Activated CD4-positive, CD25-positive, alpha-beta regulatory T cell treated with anti-CD3 and anti-CD28 coated beads, Interleukin-2, amount 50 U/mL, for 24 hours (primary cell): ENCODE measurements at places on chromosomes 1 and 21.

DNA sequence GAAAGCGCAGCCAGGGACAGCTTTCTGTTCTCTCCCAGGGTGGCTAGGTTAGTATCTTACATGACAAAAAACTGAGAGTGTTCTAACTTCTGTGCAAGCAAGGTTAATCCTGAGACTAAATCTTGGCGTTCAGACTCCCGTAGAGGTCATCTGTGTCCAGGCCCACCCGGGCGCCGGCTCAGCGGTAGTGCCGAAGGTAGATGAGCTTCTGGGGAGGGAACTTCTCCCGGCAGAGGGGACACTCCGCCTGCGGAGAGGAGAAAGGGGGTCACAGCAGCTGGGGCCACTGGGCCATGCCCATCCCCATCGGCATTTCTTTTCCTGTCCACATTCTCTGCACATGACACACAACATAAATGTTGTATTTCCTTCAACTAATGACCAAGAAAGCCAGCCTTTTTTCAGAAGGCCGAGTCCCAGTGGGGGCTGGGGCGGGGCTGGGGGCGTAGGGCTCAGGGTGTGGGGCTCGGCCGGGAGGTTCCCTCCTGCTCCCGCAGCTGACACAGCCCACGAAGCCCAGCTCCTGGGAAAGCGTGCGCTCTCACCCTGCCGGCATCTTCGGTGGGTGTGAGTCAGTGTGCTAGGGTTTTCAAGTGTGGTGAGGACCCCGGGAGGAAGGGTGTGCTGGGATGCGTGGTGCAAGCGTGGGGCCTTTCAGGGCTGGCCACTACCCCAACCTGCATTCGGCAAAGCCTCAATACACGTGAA is 6.6 kb downstream of the PEX10 start:
- no peak for ATAC-seq

DNA sequence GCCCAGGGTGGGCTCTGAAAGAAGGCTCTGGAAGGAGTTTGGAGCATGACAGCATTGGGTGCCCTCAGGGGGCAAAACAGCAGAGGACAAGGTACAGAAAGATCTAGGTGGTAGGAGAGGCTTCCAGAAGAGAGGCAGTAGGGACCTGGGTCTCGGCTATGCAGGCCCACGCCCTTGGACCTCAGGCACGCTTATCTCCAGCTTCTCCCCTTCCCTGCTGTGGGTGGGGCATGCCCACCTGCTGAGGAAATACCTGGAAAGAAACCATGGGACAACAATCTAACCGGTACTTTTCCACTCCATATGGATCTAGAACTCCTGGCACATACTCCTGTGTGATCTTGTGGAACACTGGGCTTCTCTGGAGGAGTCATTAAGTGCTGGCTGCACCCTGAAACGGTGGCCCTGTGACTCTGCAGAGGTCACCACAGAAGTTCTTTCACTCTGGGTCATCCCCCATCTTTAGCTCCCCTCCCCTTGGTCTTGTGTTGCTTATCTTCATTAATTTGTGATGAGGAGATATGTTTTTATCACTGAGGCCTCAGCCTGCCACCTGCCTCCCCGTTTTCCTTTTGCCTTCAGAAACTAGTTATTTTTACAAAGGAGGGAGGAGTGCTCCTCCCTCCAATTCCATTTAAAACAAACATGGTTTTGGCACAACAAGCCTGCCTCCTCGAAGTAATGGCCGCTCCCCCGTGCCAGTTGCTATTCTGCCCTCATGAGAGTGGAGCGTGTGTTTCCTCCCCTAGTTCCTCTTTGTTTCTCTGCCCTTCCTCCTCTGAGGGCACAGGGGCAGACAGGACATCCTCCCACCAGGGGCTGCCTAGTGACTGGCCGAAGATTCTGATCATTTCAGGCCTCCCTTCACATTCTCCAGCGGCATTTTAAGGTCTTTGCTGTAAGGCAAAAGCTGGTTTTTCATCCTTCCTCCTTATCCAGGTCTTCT is 78.0 kb upstream of the ATP5PO start:
- ATAC-seq: no peak

GRCh38 chr1:75937034-75937433 is 4.8 kb upstream of the ASB17 start:
- no peak for ATAC-seq

DNA sequence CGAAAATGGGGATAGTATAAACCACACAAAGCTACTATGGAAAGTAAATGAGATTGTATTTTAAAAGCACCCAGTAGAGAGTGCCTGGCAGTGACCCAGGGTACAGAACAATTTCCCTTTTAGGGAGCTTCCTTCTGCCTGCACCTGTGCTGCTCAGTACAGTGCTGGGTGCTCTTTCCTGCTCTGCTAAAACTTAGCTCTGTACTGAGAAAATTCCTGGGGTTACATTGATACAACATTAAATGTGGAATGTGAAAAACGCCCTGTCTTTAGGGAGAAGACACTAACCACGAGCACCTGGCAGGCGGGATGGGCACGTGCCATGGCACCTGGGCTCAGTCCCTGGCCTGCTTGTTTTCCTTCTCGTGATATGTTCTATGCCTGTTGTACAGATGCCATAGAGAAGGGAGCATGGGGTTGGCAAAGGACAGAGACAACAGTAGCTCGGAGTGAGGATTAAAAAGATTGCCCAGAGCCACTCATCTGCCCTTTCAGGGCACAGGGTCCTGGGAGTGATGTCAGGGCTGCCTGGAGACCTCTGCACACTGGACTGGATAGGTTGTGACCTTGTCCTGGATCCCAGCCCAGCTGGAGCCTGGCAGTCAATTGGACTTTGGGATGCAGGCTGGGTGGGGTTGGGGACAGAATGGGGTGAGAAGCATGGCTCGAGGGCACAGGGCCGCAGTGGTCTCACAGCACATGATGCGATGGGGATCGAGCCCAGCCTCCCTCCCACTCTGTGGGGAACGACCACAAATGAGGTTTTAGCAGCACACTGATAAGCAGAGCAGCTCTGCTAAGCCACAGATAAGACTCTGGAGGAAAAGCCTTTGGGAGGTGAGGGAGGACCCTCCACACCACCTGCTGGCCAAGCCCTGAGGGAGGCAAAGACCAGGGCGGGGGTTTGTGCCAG is 4.2 kb downstream of the SPATA46 start:
- no peak for ATAC-seq

DNA sequence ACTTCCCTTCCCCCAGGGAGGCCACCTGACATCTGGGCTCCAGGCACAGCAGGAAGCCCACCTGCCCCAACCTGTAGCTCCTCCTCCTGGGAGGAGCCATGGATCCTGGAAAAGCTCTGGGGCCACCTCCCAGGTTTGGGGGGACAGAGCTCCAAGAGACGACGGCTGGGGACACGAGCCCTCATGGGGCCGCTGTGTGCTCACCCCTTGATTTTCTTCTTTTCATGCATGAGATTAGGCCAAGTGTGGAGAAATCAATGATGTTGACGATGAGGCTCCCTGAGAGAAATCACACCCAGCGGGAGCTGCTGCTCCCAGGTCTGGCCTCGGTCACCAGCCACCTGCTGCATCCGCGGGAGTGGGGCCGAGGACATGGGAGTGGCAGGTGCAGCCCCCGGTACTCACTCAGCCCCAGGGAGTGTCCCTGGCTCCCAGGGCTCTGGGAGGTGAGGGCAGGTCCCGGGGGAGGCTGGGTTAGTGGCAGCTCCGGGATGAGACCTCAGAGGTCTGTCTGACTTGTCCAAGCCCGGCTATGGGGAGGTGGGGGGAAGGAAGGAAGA is 8.7 kb downstream of the TNFRSF14 start:
- ATAC-seq: no peak

- ATAC-seq: no peak
Measured at GRCh38 chr1:207891148-207891547, 19.8 kb downstream of the CD34 start.
